ENCODE measurements at places on chromosomes 16 and 17.

DNA sequence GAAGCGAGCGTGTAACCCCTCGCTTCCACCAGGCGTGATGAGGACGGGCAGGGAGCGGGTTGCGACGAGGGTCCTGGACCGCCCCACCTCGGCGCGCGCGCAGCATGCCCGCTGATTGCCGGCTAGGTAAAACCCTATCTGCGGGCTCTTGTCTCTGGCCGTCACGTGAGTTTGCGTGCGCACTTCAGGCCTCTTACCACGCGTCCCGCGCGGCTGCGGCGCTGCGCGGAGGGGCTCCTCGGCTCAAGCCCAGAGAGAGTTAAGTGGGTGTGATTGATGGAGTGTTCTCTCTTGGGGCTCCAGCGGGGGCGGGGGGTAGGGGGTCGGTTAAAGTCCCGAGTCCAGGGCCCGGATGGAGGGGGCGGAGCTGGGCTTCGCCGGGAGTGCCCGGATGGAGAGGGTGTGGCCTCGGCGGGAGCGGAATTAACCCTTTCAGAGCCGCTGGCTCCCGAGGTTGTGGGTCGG lies 7.9 kb downstream of the KDM6B start:
- DNase-seq, result peak; percentile 75

- no peak for DNase-seq
These were observed 15.0 kb downstream of the TOP2A start for GRCh38 chr17:40402668-40403067.

- DNase-seq, result peak; percentile 29
These were observed 251.1 kb downstream of the SEC14L1 start for GRCh38 chr17:77391668-77392375.

DNA sequence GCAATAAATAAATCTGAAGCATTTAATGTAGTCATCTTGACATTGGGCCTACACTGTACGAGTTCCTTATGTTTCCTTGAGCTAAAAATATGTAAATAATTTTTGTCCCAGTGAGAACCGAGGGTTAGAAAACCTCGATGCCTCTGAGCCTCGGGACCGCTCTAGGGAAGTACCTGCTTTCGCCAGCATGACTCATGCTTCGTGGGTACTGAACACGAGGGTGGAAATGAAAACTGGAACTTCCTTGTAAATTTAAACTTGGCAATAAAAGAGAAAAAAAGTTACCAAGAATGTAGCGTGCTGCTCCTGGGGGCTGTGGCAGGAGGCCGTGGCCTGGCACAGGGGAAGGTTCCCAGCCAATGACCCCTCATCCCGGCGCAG lies 74.1 kb downstream of the SOCS1 start:
- no peak for DNase-seq

DNA sequence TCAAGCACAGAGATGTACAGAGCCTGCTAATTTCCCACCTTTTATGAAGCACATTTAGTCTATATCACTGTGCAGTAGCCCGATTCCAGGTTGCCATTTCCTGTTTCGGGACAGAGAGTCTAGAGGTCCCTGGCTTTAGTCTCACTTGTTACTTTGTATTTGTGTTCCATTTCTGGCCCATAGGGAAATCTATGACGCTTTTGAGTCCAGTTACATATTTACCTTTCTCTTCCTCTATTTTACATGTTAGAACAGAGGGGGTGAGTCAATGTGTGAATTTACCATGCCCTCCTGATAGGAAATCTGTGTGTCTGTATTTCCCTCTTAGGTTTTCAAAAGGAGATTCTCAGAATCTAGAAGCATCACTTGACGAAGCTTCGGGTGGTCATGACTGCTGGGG lies 227.1 kb upstream of the ZFHX3 start:
- no peak for DNase-seq

Data from stimulated activated naive CD4-positive, alpha-beta T cell (primary cell).